LoVo (cell line): ENCODE measurements at places on chromosomes 6 and 20.

DNA sequence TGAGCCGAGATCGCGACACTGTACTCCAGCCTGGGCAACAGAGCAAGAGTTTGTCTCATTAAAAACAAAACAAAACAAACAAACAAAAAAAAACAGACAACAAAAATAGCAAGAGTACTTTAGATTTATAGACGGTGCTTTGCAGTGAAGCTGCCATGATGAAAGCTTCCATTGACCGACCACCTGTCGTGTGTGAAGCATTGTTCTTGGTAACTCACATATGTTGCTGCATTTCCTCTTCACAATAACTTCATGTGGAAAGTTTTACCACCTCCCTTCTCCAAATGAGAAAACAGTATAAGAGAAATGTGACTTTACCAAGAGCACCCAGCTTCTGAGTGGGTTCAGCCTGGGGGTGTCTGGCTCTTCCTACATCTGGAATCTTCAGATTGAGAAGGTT is 56.4 kb upstream of the PTGIS start:
- no peak for DNase-seq

DNA sequence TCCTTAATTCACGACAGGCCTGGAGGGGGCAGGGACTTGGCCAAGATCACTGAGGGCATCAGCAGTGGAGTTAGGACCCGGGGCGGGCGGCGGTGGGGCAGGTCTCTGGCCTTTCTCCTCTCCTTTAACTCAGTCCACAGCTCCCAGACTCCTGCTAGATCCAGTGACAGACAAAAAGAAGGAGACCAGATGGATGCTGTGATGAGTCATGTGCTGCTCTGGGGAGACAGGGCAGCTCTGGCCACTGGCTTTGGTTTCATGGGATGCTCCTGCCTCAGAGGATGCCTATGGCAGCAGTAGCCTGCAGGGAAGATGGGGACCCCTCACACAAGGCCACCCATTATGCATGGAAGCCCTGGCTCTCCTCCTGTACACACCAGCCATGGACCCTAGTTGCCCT is 20.5 kb downstream of the EPB41L1 start:
- no peak for DNase-seq

GRCh38 chr20:50098259-50098658 is 14.7 kb downstream of the UBE2V1 start:
- no peak for DNase-seq

- no peak for DNase-seq
Observed at GRCh38 chr6:48188158-48188557, 77.2 kb upstream of the PTCHD4 start.

- DNase-seq = no peak
Observed at GRCh38 chr6:16690608-16691142, 70.6 kb downstream of the ATXN1 start.

DNA sequence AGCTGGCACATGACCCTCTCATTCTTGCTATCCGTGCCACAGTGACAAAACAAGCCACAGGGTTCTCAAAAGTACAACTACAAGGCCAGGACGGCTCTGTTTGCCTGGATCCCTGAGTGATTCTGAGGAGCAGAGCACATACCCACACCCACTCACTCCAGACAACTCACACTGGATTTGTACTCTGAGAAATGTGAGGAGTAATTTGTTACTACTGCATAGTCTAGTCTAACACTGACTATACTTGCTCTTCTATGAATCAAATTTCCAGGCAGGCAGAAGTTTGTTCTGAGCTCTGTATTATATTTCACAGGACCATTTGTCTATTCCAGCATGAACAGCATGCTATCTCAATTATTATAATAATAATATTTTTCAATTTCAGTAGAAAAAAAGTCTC is 26.7 kb upstream of the SPTLC3 start:
- no peak for DNase-seq

GRCh38 chr20:2883726-2884637 is 10.7 kb downstream of the PTPRA start:
- DNase-seq = no peak

DNA sequence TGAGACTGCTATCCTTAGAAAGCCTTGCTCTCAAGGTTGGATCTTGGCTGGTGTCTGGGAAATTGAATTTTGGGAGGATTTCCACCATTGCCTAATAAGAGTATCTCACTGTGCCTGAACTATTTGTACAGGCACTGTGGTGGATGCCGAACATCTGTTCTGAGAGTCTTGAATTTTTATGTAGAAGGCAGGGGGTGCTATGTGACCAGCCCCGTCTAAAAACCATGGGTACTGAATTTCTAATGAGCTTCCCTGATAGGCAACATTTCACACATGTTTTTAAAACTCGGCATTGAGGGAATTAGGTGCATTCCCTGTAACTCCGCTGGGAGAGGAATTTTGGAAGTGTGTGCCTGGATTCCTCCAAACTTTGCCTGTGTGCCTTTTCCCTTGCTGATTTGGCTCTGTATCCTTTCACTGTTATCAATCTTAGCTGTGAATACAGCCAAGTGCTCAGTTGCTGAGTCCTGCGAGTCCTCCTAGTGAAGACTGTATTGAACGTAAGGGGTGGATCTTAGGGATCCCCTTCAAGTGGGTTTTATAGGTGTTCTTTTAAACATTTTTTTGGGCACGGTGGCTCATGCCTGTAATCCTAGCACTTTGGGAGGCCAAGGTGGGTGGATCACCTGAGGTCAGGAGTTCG is 27.6 kb upstream of the SCAF8 start:
- no peak for DNase-seq
